ENCODE measurements at places on chromosomes 16 and 17.

GRCh38 chr17:59696682-59697277, 10.4 kb downstream of the PTRH2 start:
- no peak for DNase-seq

- DNase-seq = peak; percentile 81
These were observed 206.0 kb downstream of the IRX3 start for GRCh38 chr16:54080524-54081008.

GRCh38 chr17:48528153-48528935, 2.5 kb downstream of the HOXB1 start:
- DNase-seq = no peak

DNA sequence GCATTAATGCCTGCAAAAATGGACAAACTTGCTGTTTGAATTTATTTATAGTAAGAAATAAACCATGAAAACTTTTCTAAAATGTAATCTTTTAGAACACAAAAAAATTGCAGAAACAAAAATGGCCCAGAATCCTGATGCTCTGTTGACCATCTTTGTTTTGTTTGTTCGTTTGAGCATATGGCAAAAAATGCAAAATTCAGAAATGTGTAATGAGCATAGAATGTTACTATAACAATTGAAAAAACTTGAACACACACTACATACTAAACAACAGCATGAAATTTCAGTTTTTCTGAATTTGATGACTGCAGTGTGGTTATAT, 1.1 kb upstream of the KPNA2 start:
- DNase-seq = no peak

DNA sequence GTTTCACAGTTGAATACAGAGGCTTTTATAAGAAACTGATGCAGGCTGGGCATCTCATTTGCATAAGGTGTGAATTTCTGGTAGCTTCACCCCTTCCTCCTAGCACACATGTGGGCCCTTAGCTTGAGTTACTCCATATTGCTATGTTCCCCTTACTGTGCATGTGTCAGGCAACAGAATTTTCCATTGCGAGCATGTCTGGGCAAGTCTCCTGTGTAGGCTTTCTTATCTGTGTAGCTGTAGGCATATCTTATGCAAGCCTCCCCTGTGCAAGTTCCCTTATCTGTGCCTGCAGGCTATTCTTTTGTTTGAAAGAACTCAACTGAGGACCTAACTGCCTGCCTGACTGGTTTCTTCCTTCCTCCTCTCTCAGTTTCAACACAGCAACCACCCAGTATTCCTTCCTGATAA, 597.4 kb upstream of the CDH5 start:
- DNase-seq = no peak

DNA sequence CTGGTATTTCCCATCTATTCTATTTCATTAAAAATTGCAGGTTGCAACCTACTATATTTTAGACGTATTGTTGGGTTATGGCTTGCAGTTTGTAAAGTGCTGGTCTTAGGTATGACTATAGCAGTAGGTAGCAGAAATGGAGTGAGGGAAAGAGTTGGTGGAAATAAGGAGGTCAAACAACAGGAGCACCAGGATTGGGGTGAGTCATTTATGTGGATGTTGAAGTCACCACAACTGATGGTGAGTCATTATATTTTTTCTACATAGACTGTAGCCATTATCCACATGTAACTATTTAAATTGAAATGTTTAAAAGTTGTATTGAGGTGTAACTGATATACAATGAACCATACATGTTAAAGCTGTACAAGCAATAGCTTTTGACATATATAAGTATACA, 25.0 kb upstream of the HS3ST3A1 start:
- DNase-seq = no peak

DNA sequence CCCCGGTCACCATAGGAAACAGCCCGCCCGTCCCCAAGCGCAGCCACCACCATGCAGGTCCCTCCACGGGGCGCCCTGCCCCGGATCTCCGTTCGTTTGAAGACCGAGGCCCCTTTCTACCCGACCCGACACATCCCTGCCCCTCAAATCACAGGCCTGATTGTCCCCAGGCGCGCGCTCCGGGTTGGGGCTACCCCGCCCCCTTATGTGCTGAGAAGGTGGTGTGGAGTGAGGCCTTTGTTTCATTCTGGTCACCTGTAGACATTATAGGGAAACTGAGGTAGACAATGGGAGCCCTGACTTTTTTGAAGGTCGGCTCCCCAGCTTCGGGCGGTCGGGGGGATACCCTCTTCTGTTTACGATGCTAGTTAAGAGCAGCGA, 763 bp upstream of the ACTG1 start:
- no peak for DNase-seq

DNA sequence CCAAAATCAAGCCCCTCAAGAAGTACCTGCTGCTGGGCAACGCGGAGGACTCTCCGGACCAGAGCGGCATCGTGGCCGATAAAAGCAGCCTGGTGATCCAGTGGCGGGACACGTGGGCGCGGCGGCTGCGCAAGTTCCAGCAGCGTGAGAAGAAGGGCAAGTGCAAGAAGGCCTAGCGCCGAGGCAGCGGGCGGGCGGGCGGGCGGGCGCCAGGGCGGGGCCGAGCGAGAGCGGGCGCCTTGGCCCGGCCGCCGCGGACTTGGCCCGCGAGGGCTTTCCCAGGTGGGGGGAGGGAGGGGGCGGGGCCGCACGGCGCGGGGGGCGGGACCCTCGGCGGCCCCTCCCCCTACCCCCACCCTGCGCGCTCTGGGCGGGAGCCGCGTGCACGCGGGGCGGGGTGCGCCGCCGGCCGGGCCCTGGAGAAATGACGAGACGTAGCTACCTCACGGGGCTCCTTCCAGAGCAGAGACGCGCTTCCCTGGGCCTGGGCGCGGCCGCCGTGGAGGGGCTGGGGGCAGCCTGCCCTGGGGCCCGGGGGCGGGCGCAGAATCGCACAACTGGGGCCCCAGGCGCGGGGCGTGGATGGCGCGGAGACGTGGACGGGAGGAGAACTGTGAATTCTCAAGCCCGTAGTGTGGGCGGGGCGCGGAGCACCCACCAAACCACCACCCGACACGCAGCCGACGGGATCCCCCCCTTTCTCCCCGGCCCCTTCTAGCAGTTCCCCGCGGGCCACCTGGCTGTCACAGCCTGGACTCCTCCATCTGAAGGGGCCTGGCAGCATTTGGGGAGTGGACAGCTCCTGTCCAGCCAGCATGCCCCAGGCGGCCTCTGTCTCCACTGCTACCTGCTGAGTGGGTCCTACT, 218.7 kb downstream of the NTN1 start:
- DNase-seq = no peak

DNA sequence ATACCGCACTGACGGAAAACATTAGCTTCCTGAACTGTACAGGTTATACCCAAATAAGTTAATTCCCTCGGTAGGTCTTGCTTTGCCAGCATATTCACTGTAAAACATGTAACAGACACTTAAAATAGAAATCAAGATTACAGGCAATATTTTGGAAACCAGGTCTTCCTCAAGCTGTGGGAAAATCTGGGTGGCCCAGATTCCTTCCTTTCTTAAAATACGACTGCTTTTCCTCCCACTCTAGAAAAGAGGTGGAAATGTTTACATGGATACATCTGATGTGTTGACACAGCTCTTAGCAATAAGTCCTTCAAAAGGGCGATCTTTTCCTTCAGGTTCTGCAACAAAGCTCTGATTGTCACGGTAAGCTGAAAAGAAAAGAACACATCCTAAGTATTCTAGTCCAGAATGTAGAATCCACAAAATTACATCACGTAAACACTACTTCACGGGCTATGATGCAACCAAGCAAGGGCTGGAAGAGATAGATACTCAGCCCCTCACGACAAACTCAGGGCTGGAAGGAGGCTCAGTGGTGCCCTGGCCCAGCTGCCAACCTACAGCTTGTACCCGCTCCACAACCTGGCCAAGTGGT, 18.4 kb downstream of the STX8 start:
- no peak for DNase-seq

GRCh38 chr16:26330654-26331053, 638.9 kb downstream of the HS3ST4 start:
- no peak for DNase-seq

GRCh38 chr16:88619859-88620815, 18.2 kb upstream of the IL17C start:
- DNase-seq = no peak

DNA sequence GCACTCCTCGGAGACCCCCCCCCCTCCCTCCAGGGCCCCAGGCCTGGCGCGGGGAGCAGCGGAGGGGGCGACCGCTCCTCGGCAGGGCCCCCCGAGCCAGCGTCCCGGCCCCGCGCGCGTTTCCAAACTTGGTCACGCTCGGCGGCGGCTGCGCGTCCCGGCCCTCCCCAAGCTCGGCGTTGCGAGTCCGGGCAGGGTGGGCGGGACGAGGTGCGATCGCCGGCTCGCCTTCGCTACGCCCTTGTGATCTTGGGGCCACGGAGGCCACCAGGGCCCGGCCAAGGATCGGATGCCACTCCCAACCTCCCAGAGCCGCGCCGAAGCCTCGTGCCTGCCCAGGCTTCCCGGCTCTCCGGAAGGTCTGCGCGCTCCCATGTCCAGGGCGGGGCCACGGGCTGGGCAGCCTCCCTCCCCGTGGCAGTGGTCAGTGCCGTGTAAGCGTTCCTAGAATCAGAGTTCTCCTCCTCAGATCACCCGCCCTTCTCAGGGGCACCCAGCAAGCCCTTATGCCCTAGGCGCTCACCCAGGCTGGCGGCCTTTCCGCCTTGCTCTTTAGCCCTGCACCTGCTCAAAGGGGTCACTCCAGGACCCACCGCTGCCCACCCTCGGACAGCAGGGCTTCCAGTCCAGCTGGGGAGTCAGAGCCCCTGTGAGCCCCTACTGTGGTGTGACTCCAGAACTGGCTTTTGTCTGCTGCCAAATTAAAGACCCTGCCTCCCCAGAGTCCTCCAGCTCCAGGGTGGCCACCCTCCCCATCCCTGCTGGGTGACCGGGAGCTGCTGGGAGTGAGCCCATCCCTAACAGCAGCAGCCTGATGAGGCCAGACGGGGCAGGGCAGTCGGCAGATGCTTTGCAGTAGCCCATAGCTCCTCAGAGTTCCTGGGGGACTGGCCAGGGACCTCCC, 12.2 kb upstream of the MRPS23 start:
- DNase-seq = no peak

GRCh38 chr17:13544765-13545164, 57.0 kb downstream of the HS3ST3A1 start:
- DNase-seq = no peak

GRCh38 chr17:2835780-2836179, 39.5 kb downstream of the RAP1GAP2 start:
- DNase-seq = no peak

DNA sequence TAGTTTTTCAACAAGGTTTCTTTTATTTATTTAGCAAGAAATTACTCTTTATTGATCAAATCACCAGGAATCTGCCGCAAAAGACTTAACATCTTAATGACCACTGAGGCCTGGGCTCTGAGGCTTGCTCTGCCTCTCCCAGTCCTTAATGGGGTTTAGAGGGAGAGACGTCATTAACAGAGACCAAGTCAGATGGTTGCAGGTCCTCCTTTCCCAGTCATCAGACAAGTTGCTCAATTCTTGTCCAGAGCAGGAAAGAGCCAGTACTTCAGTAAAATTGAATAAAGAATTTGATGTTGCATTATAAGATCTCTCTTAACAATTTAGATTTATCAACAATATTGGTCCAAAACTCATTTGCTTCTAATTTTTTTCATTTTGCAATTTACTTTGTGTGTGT, 2.0 kb downstream of the SEPHS2 start:
- DNase-seq = no peak

DNA sequence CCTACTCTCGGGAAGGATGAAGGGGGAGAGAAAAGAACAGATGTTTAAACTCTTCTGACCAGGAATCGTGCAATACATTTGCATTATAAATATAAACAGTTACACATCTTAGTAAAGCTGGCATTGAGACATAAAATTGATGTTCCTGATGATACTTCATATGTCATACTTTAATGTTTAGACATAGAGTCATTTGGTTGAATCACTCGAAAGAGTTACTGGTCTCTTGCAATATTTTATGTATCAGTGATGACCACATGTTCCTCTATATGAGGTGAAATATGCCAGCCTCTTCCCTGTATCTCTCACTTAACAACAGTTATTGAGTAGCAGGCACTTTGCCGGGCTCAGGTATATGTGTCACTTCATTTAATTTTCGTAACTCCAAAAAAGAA, 49.7 kb upstream of the PMFBP1 start:
- DNase-seq = no peak

DNA sequence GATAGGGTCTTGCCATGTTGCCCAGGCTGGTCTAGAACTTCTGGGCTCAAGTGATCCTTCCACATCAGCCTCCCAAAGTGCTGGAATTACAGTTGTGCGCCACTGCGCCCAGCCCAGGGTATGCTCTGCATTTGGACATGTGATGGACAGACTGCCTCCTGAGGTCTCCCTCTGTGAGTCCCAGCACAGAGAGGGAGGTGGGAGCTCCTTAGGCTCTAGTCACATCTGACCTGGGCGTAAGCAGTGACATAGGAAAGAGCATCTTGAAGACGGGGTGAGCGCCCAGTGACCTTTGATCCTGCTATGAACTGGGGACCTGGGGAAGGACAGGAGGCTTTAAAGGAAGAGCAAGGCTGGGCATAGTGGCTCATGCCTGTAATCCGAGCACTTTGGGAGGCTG, 2.2 kb upstream of the GFAP start:
- no peak for DNase-seq

DNA sequence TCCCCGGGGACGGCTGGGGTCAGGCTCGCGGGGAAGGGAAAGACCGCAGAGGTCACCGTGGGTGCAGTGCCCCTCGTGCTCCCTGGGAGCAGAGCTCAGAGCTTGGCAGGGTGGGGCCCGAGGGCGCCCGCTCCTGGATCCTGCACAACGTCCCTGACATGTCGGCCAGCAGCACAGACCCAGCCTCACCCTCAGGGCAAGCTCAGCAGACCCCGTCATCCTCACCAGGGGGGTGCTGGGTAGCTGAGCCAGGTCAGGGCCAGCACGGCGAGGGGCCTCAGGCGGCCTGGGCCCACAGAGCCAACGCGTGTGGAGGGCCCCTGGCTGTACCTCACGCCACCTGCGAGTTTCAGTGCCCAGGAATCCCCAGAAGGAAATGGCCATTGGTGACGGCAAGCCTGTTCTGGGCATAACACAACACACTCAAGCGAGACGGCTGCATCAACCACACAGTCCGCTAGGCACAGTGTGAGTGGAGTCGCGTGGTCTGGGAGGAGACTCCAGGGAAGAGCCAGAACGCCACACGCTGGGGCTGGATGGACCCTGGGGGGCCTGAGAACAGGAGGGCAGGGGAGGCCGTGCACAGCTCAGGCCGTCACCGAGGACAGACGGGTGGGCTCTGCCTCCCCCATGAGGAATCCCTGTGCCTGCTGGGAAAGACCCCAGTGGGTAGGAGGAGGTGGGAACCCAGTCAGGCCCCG, 60.3 kb downstream of the ZNF778 start:
- no peak for DNase-seq

Data from RWPE2 (cell line).